Right ventricle myocardium inferior (tissue), 1 donor: ENCODE measurements at places on chromosomes 3 and 15. TPM values are rescaled to one million over a fixed set of nuclear protein-coding genes. Genes with fewer than 3 reads are reported as not detected.

DNA sequence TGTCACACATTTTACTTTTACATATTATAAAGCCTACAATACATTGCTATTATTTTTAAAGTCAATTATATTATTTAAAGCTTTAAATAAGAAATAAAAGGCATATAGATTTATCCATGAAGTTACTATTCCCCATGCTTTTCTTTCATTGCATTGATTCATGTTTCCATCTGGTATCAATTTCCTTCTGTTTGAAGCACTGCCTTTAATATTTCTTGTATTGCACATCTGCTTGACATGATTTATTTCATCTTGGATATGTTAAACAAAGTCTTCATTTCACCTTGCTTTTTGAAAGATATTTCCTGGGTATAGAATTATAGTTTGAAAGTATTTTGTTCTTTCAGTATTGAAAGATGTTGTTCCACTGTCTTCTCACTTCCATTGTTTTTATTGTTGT lies 174.3 kb upstream of the MBNL1 start:
- no peak for DNase-seq

DNA sequence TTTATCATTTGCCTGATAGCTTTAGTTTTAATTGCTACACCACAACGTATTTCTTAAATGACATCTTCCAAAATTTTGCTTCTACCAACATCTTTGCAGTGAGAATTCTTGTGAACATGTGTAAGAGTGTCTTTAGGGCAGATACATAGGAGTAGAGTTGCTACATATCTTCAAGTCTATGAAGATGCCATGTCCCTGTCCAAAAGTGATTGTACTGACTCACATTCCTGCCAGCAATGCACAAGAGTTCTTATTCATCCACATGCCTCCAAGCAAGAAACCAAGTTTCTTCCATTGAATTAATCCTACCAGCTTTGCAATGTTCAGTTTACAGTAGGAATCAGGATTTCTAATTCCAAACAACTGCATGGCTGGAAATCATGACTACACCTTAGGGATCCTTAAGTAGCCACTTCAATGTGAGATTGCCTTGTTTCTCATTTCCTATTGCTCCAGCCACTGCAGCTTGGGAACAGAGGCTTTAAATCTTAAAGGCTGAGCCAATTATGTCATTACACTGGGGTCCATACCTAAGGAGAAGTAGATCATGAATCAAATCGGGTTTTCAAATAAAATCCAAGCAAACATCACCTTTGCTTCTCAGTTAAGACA lies 44.5 kb downstream of the BCL2L10 start:
- no peak for DNase-seq

DNA sequence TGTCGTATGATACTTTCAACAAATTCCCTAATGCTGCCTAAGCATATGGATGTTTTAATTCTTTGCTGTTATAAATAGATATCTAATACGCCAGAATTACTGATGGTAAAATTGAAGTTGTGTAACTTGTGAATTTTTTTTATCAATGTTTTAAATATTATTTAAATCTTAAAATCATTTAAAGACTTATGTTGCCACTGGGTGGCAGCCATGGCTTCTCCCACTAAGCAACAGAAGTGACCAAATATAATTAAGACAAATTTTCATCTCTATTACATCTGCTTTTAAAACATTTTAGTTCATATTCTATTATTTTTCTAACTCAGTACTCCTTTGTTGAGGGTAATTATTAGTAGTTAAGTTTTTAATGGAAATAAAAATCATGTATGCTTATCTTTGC lies 8.1 kb upstream of the IL20RB start:
- no peak for DNase-seq

DNA sequence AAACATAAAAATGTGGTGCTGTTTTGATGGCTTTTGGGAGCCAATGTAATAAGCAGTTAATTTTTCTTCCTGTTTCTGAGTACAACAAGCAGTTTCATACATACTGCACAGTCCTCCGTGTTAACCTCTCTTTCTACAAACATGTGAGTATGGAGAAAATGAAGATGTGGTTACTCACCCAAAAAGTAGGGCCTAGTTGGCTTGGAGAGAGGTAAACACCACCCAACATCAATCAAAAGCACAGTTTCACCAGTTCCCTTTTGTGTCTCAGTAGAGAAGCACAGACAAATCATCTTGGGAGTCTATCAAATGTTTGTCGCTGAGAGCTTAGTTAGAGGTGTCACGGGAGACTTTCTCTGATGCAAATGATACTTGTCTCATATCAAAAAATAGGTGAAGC lies 320.2 kb downstream of the UNC13C start:
- DNase-seq: no peak

- DNase-seq: no peak
Observed at GRCh38 chr15:34986771-34987480, 1.2 kb downstream of the ZNF770 start.

GRCh38 chr3:26422415-26422814 lies 200.2 kb upstream of the LRRC3B start:
- no peak for DNase-seq

GRCh38 chr3:132997404-132998185 lies 40.6 kb upstream of the TMEM108 start:
- no peak for DNase-seq

CELSR3 gene
- 0.38 TPM for total RNA-seq

SFMBT1 gene
- total RNA-seq: 14.9 TPM

RTP1 gene
- not detected for total RNA-seq

MORC1 gene
- total RNA-seq: not detected
